NCI-H82 (cell line): ENCODE measurements at places on chromosomes 16 and 17.

GRCh38 chr17:34852614-34853013 lies 108.6 kb downstream of the CCT6B start:
- DNase-seq: peak; percentile 27

DNA sequence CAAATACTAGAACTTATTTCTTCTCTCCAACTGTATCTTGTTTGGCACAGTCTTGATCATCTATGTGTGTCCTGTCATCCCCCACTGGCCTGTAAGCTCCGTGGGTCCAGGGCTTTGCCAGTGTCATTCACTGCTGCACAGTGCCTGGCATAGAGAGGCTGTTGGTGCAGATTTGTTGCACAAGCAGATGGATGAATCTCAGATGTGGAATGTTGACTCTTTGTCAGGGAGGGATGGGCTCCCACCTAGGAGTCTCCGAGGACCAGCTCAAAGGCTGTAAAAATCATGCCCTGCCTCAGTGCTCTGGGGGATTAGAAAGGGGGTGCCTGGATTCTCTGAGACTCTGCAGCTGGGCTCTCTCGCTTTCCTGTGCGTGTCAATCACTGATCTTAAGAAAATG lies 60.6 kb downstream of the RAB11FIP4 start:
- DNase-seq: no peak

DNA sequence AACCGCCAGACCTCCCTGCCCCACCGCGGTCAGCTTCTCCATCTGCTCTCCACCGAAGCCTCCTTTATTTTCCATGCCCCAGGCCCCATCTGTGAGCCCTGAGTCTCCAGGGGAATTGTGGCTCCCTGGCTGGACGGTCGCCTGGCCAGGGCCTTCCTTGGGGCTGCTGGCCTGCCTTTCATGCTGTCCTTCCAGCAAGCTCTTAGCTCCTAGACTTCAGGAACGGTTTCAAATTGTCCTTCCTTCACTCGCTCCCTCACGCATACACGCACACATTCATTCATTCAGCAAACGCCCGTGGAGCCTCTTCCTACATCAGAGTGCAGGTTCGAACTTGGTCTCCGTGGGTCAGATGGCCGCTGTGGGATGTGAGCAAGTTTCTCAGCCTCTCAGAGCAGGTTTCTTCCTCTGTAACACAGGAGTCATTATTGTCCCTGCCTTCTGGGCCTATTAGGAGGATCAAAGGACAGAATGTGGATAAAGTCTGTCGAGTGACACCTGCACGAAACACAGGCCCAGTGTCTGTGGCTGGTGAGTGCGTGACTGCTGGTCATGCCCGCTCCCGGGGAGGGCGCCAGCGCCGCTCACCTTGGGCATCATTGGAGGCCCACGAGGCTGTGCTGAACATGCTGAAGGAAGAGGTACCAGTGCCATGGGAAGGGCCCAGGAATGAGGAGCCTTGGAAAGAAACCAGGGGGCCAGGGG lies 18.7 kb upstream of the GSE1 start:
- DNase-seq: peak; percentile 76

- no peak for DNase-seq
Observed at GRCh38 chr17:82234211-82235055, 5.6 kb downstream of the SLC16A3 start.

- peak; percentile 72 for DNase-seq
Observed at GRCh38 chr17:42531455-42532354, 4.3 kb upstream of the NAGLU start.

GRCh38 chr16:48173889-48174288 lies 18.1 kb upstream of the ABCC12 start:
- no peak for DNase-seq

- peak; percentile 2 for DNase-seq
Observed at GRCh38 chr16:82864332-82865040, 237.7 kb downstream of the CDH13 start.

DNA sequence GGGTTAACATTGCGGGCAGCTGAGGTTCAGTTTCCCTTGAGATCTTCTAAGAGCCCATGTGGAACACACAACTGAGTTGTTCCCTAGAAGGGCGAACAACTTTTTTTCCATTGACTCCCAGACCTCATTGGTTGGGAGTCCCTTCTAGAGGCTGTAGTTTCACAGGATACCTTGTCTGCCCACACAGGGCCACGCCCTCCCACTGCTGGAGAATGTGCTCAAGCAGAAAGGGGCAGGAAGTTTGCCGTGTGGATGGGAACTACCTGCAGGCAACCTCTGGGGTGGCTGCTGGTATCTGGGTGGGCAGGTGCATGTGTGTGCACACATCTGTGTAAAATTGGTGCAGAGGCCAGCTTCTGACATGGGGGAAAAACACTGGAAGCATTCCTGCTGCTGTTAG lies 178.8 kb upstream of the PSMD7 start:
- DNase-seq: no peak

DNA sequence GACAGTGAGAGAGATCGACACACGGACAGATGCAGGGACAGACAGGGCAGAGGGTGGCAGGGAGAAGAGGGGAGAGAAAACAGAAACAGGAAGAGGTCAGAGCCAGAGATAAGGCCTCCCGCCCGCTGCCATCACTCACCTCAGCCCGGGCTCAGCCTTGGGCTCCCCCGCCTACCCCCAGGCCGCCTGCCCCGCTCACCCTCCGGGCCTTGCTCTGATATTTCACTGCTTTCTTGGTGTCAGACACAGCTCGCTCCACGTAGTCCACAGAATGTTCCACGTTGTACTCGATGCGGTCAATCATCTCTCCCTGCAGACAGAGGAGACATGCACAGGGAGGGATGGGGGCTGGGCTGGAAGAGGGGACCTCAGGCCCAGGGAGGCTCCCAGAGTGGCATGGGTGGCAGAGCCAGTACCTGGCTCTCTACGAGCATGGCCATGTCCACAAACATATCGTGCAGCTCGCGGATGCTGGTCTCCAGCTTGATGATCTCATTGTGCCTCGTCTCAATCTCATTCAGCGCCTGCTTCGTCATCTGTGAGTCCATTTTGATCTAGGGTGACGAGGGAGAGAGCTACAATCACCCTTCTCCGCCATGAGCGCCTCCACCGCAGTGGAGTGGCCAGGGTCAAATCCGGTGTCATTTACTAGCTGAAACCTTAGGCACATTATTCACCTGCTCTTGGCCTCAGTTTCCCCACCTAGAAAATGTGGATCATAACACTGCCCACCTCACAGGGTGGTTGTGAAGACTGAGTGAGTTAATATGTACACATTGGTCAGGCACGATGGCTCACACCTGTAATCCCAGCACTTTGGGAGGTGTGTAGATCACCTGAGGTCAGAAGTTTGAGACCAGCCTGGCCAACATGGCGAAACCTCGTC lies 8.2 kb downstream of the HSD3B7 start:
- no peak for DNase-seq

DNA sequence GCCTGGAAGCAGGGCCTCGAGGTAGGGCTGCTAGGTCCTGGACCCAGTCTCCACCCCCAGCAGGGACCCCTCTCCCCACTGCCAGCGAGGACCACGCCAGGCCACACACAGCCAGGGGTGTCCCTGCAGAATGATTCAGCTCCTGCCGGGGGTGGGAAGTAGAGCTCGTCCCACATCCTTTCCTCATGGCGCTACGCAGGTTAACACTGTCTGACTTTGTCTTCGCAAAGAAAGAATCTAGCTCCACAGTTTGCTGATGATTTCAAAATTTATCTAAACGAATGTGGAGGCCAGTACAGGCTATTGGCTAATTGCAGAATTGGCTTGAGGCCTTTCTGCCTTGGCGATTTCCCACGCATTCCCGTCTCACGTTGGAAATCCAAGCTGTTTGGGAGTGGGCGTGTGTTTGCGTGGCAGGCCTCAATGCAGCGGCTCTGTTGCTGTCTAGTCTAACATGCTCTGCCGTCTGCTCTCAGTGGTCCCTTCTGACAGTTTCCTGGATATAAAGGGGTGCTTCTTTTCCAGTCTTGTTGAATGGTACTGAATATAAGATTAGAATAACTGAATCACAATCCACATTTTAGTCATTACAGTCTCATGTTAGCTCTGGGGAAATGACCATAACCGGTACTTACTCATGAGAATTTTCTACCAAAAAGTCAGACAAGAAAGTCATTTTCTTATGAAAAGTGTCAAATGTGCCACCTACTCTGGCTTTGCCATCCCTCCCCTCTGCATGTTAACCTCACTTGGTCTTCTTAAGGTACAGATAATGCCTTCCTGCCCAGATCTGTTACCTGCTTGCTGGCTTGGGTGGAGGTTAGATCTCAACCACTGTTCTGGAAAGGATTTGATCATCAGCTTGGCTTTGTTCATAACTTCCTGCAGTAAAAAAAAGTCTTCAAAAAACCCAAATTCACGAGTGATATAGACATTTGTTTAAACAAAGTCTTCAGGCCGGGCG lies 252.4 kb downstream of the NTN1 start:
- no peak for DNase-seq

- DNase-seq: no peak
Observed at GRCh38 chr16:78127130-78127529, 27.7 kb downstream of the WWOX start.

DNA sequence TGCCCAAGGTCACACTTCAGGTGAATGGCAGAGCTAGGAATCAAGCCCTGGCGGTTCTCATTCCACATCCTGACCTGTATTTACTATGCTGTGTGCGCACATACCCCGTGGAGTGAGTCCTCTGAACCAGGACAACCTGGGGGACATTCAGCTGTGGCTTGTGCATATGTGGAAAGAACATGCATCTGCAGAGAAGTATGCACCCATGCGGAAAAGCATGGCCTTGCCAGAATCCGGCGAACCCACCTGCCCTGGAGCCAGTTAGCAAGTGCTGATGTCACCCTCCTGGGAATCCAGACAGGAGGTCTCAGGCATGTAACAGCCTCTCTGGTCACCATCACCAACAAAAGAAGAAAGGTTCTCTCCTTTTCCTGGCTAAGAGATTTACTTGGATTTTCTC lies 1.9 kb downstream of the RASL10B start:
- no peak for DNase-seq

GRCh38 chr17:38740044-38740443 lies 8.1 kb downstream of the PCGF2 start:
- DNase-seq: no peak

- peak; percentile 89 for DNase-seq
Observed at GRCh38 chr17:794876-795275, 12.7 kb downstream of the MRM3 start.

GRCh38 chr16:74291577-74292208 lies 4.9 kb upstream of the PSMD7 start:
- no peak for DNase-seq

- no peak for DNase-seq
Observed at GRCh38 chr16:67339453-67339852, 12.8 kb downstream of the LRRC36 start.

DNA sequence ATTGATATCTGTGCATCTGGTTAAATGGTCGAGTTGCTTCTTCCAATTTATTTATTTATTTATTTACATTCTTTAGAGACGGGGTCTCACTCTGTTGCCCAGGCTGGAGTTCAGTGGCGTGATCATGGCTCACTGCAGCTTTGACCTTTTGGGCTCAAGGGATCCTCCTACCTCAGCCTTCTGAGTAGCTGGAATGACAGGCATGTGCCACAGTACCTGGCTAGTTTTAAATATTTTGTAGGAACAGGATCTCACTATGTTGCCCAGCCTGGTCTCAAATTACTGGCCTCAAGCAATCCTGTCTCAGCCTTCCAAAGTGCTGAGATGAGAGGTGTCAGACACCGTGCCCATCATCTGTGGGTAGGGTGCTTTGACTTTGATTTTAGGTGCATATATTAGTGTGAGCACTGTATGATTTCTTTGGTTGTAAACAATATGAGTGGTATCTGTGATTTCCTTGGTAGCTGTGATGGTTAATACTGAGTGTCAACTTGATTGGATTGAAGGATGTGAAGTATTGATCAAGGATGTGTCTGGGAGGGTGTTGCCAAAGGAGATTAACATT lies 90.2 kb downstream of the BCAS3 start:
- no peak for DNase-seq

DNA sequence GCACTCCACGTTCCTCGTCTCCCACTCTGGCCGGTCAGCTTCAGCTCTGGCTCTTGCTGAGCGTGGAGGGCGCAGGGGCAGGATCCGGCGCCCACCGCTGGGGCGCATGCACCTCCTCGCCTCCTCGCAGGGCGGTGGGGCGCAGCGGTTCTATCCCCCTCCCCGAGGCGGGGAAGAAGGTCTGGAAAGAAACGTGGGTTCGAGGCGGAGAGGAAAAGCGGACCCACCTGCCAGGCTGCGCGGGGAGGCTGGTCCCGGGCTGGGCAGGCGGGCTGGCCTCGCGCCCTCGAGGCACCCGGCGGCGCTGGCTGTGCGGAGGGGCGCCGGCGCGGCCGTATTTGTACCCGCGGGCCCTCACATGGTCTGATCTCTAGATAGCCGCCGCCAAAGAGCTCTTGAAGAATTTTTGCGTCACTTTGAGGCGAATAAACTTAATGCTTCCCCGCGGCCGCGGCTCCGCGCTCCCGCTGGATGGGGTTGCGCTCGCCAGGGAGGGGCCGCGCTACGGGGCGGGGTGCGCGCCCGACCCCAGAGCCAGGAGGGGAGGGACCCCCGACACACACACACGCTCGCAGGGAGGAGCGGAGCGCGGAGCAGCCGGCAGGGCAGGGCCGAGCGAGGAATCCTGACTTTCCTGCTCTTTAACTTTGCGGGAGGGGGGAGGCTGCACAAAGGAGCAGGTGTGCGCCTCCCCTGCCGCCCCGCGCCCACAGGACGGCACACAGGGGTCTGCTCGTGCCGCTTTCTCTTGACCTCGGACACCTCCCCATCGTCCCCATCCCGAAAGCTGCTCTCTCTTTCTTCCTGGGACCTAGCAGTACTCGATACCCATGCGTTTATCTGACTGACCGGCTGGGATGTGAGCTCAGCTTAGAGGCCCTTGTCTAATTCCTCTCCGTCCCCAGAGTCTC lies at the start of gene SLC6A4:
SLC6A4 (minus strand) TSS at position 312 of the 911 bp plus-strand sequence. CDS start 13,739 bp downstream, outside the sequence.
- DNase-seq: peak; percentile 45

DNA sequence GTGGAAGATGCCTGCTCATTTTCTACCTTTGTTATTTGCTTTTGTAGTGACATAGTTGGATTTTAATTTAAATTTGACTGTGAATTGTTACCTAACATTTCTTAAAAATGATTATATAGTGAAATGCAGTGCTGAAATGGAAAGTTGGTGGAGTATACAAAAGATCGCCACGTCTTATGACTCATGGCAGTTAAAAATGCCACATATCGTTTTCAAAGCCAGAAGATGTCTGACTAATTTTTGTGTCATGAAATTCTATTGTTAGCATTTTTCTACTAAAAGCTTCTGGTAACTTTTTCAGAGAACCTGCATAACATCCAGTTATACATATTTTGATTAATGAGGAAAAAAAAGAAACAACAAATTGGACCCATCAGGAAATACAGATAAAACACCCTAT lies 20.6 kb downstream of the MAP2K4 start:
- DNase-seq: no peak

GRCh38 chr16:13898233-13898632 lies 21.7 kb upstream of the ERCC4 start:
- no peak for DNase-seq

DNA sequence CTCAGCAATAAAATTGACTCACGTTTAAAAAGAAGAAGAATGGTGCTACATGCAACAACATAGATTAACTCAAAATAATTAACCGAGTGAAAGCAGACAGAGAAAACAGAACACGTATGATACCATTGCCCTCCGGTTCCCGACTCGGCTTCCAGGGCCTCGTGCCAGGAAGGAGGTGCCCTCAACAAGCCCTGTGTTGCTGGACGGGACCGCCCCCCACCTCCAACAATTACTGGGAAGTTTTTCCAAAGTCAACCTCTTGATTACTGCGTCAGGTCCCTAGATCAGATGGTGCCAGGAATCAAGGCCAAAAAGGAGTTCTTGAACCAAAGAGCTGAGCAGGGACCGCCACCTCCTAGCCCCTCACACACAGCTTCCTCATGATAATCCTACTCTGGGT lies 20.4 kb downstream of the DNAH17 start:
- DNase-seq: no peak
